ENCODE measurements at places on chromosomes 1 and 21.

GRCh38 chr21:26453267-26453666 lies 119.8 kb downstream of the CYYR1 start:
- no peak for DNase-seq

- no peak for DNase-seq
These were observed 203.2 kb upstream of the LYPLAL1 start for GRCh38 chr1:218970397-218970990.

DNA sequence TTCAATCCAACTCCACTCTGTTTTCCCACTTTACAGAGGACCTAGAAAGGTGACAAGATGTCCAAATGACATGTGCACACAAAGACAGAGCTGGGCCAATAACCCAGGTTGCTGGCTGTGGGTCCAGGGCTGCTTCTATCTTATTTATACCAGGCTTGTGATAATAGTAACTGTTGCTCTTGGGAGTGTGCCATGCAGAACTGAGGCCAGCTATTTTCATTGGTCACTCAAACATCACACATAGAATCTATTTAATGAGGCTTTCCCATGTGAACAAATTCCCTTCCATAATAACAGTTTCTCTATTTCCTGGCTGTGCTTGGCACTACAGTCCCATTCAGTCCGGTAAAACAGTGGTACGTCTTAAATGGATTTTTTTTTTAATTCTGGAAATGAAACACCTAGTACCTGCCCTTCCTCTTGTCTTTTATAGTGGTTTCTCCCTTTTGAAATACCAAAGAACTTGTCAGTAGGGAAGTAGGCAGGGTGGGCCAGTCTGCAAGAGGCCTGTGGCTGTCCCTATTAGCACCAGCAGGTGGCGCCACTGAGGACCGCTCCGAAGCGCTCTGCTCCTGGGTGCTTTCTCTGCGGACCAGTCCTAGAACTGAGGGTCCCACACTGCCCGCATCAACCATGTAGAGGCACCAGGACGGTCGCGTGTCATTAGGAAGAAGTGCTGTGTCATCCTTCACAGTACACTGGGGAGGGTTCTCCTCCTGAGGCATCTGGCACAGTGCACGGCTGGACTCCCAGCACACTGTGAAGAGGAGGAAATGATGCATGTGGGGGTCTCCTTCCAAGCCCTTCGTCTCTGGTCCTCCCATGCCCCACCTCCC lies 52.1 kb downstream of the GPR161 start:
- DNase-seq: no peak

GRCh38 chr1:175665616-175666015 lies 77.8 kb downstream of the TNR start:
- DNase-seq: no peak

DNA sequence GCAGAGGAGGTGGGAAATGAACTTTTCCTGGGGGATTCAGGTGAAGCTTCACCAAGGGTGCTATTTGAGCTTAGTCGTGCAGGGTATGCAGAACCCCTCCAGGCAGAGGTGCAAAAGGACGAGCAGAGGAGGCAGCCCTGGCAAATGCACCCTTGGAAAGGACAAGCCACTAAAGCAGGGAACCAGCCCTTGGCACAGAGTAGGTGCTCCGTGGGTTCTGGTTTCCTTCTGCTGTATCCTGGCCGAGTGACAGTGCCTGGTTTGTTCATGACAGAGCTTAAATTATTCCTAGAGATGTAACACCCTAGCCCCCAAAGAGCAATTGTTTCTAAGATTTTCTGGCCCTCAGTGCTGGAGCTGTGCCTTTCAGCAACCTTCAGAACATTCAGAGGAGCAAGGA lies 73.4 kb upstream of the SYT6 start:
- DNase-seq: no peak

DNA sequence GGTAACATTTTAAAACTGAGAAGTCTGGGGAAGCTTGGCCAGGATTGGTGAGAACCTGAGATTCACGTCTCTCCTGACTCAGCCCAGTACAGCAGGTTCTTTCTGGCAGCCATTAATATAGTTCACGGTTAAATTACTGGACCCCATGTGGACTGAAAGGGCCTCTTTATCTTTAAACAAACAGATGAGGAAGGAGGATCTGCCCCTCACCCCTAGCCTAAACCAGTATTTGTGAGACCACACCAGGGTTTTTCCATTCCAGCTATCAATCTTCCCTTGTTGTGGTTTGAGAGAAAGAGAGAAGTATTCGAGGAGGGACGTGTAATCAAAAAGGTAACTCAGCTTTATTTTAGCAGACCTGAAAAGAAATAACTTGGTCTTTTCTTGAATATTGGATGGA lies 137.1 kb downstream of the PROX1 start:
- DNase-seq: no peak

GRCh38 chr1:40160806-40161124 lies 422 bp upstream of the RLF start:
- no peak for DNase-seq

DNA sequence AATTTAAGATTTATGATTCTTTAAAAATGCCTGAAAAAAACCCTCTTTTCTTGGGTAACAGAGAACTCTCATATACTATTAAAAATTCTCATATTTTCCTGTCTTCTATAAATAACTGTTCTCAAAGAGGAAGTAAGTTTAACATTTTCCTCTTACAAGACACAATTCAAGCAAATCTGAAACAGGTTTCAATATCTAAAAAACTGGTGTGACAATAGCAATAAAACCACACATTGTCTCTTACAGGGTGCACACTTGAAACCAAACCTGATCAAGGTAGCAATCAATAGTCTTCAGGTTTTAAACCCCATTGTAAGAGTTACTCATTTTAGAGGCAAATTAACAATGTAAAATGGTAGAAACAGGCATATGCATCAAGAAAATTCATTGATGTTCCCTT lies 28.0 kb downstream of the FUBP1 start:
- DNase-seq: no peak

- no peak for DNase-seq
These were observed 63.5 kb upstream of the ROR1 start for GRCh38 chr1:63710308-63710707.

DNA sequence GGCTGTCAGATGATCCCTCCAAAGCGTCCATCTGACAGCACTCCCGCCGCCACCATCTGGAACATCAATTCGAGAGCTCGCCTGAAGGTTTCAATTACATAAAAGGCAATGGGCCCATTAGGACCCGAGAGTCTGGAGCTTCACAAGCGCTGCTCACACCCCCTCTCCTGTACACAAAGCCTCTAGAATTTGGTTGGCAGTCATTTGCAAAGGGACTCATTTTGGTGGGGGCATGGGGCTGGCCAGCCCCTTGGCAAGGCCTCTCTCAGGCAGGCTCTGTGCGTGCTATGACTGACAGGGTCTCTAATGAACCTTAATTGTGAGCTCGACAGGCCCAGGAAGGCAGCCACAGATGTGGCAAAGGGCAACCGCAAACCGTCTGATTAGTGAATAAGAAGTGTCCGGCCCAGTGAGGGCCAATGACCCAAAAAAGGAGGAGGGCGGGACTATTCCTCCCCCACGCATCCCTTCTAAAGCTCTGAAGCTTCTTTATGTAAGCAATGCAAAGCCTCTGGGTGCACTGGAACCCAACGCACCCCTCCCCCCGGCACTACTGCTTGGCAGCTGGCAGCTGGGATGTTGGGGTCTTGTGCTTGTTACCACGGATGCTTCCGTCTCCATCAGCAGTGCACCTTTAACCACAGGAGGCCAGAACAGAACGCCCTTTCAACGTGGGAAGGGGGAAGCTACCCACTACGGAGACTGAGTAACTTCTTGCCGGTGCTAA lies 79.4 kb downstream of the CAPZB start:
- peak; percentile 55 for DNase-seq

All from HFF-Myc (cell line).